Activated T-cell treated with anti-CD3 and anti-CD28 coated beads, Interleukin-2, amount 50 U/mL, for 4 hours (primary cell): ENCODE measurements at places on chromosomes 1 and 21. TPM values are rescaled to one million over a fixed set of nuclear protein-coding genes. Genes with fewer than 3 reads are reported as not detected.

Gene DTL
- total RNA-seq = 65.2 TPM

Gene OR2L3
- not detected for total RNA-seq

GRCh38 chr1:231866392-231867331 is 240.1 kb downstream of the DISC1 start:
- DNase-seq = peak; percentile 53

Gene STPG1
- 3.9 TPM for total RNA-seq

- DNase-seq = no peak
These were observed 19.8 kb downstream of the TNFRSF1B start for GRCh38 chr1:12186679-12186985.
